ENCODE measurements at places on chromosomes 2 and 18. TPM values are rescaled to one million over a fixed set of nuclear protein-coding genes. Genes with fewer than 3 reads are reported as not detected.
A peak's percentile ranks its signal among the peaks of the same experiment; 100 is the strongest.

Gene PFN4
- 3.2 TPM for polyA plus RNA-seq

Gene PARD3B
- 19.4 TPM for polyA plus RNA-seq

Gene RNF125
- polyA plus RNA-seq: 8.0 TPM

Gene GPC1
- polyA plus RNA-seq: 29.5 TPM

Gene UNC80
- 0.56 TPM for polyA plus RNA-seq

Gene CETN1
- not detected for polyA plus RNA-seq

Gene HOXD4
- polyA plus RNA-seq: 0.52 TPM

Gene MAP3K19
- 3.2 TPM for polyA plus RNA-seq

Gene PPP1R1C
- 5.0 TPM for polyA plus RNA-seq

Gene GPR39
- 3.8 TPM for polyA plus RNA-seq

Gene CPLX4
- not detected for polyA plus RNA-seq

- DNase-seq: peak; percentile 70
These were observed 45.5 kb downstream of the DDX1 start for GRCh38 chr2:15636972-15637785.

GRCh38 chr2:53460347-53460746 lies 307.3 kb upstream of the CHAC2 start:
- DNase-seq: no peak

DNA sequence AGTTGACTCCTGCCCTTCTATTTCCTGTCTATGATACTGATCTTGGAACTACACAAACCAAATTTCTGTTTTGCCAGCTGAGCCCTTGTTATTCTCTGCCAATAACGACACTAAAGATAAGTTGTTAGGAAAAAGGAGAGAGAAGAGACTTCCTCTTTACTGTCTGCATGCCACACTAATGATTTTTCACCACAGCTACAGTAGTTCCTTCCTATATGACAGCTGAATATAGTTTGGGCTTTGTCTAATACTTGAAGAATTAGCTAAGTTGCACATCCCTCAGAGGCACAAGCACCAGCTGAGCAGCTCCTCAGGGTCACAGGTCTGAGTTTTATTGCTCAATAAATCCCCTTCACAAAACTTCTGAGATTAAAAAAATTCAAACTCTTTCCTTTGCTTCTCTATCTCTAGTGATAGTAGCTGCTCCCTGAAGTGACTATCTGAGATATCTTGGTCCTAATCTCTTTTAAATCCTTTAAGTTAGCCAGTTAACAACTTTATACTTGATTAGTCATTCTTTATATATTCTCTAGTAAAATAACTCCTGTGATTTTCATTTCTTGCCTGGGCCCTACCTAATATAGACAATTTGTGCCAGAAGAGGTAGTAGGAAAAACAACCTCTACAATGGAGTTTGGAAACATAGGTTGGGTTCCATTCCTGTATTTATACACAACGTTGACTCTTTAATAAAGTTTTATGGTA lies 253.0 kb upstream of the CNTNAP5 start:
- no peak for DNase-seq

DNA sequence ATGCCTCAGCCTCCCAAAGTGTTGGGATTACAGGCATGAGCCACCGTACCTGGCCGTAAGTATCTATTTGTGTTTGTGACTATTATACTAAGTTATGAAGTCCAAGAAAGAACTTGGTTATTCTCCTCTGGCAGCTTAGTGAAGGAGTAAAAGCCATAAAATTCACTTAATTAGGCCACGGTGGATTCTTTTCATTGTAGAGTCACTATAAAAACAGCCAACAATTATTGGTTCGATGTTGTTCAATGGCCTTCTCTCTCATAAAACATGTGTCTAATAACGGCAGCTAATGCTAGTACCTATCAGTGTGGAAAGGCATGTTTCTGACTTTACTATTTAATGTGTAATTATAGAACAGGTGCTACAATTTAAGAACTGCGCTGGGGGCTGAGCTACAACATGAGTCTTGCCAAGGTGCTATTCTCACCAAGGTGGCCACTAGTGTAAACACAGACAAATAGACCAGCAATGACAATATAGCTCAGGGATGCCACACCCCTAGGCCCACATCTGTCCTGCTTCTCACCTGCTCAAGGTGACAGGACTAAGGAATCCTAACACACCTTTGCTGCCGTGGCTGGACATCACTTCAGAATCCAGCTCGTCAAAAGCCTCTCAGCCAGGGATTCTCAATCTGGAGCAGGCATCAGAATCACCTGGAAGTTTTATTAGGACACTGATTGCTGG lies 17.2 kb downstream of the ATP8B1 start:
- DNase-seq: no peak

DNA sequence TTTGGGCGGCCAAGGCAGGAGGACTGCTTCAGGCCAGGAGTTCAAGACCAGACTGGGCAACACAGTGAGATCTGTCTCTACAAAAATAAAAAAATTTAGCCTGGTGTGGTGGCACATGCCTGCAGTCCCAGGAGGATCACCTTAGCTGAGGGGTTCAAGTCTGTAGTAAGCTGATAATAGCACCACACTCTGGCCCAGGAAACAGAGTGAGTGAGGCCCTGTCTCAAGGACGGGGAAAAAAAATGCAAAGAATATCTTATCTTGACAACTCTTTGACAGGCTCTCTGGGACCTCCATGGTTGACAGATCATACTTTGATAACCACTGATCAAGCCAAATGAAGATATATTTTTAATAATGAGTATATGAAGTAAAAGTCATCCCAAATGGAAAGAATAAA lies 22.7 kb downstream of the USP34 start:
- DNase-seq: no peak

DNA sequence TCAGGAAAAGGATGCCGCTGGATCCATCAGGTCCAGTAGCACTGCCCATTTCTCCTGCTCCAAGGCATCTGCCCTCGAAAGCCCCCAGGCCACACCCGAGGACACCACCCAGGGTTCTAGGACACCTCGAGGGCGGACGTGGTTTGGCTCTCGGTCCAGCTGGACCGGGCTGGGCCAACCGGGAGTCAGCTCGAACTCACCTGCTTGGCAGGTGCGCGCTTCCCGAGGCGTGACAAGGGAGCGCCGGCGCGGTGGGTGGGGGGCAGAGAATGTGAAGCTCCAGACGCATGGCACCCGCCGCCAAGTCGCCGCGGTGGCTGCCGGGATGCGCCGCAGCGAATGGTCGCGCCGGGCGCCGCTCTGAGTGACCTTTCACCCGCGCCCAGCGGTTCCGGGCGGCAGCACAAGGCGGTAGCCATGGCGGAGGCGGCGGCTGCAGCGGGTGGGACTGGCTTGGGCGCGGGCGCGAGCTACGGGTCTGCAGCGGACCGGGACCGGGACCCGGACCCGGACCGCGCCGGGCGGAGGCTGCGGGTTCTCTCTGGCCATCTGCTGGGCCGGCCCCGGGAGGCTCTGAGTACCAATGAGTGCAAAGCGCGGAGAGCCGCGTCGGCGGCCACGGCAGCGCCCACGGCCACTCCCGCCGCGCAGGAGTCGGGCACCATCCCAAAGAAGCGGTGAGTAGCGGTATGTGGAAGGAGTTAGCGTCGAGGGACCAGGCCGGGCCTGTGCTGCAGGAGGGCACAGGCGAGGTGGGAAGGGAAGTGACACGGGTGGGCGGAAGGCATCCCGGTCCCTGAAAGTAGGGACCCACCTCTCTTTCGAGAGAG lies at the start of gene AGPS:
TSS of gene AGPS (plus strand) at position 401 of the 830 bp plus-strand sequence. CDS start at position 418, 17 bp downstream.
- peak; percentile 58 for DNase-seq

- DNase-seq: no peak
These were observed 61.9 kb downstream of the SPRED2 start for GRCh38 chr2:65370387-65371073.

GRCh38 chr18:54945576-54946125 lies 13.6 kb downstream of the CCDC68 start:
- DNase-seq: no peak

- DNase-seq: no peak
These were observed 70.8 kb downstream of the DHRS9 start for GRCh38 chr2:169139993-169140767.

- no peak for DNase-seq
These were observed 61.5 kb downstream of the VRK2 start for GRCh38 chr2:58107803-58108710.

DNA sequence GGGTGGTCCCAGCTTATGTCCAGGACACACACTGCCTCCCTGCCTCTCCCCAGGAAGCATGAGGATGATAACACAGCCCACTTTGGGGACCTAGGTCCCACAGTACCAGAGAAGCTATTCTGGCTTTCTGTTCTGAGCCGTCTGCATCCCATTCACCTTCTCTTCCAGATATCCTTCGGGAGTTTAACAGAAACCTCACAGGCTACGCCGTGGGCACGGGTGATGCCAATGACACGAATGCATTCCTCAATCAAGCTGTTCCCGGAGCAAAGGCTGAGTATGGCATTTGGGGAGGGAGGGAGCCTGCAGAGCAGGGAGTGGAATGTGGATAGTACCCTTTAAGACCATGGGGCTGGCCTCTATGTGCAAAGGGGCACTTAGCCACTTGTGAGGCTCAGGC lies 102.6 kb downstream of the PLB1 start:
- no peak for DNase-seq

DNA sequence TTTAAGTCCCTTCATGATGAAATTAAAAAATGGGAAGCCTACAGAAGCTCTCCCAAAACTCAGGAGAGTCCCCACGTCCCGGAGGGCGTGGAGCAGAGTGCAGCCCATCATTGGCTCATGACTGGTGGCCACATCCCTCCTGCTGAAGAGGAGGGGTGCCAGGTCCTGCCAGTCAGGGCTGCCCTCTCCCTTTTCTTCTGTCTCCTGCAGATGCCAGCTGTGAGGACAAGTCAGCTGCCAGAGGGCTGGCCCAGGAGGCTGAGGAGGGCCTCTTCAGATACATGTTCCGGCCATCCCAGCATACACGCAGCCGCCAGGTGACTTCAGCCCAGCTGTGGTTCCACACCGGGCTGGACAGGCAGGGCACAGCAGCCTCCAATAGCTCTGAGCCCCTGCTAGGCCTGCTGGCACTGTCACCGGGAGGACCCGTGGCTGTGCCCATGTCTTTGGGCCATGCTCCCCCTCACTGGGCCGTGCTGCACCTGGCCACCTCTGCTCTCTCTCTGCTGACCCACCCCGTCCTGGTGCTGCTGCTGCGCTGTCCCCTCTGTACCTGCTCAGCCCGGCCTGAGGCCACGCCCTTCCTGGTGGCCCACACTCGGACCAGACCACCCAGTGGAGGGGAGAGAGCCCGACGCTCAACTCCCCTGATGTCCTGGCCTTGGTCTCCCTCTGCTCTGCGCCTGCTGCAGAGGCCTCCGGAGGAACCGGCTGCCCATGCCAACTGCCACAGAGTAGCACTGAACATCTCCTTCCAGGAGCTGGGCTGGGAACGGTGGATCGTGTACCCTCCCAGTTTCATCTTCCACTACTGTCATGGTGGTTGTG lies 2.6 kb downstream of the INHA start:
- DNase-seq: no peak

GRCh38 chr2:147373800-147374422 lies 470.9 kb upstream of the ACVR2A start:
- DNase-seq: no peak

DNA sequence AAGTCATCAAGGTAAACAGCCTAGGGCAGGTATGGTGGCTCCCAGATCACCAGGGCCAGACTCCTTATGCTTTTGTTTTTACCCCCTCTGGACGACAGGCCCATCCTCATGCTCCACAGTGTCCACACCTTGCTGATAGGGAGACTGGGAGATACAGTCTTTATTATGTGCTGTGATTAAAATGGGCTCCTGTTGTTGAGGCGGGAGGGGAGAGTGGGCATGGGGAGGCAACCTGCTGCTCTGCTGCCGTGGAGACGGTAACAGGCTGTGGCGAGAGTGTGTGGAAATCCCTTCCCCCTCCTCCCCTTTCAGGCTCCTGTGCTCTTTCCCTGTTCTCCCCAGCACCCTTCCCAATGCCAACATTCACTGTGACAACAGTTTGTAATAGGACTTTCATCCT lies 38.2 kb upstream of the PNO1 start:
- no peak for DNase-seq

- DNase-seq: no peak
These were observed 14.1 kb downstream of the SLC9A4 start for GRCh38 chr2:102486941-102487702.

GRCh38 chr2:174874085-174874484 lies 109.8 kb upstream of the CHRNA1 start:
- no peak for DNase-seq

GRCh38 chr2:230907361-230908091 lies 17.5 kb downstream of the GPR55 start:
- no peak for DNase-seq

- DNase-seq: no peak
These were observed 17.4 kb upstream of the B4GALT6 start for GRCh38 chr18:31701744-31702143.

DNA sequence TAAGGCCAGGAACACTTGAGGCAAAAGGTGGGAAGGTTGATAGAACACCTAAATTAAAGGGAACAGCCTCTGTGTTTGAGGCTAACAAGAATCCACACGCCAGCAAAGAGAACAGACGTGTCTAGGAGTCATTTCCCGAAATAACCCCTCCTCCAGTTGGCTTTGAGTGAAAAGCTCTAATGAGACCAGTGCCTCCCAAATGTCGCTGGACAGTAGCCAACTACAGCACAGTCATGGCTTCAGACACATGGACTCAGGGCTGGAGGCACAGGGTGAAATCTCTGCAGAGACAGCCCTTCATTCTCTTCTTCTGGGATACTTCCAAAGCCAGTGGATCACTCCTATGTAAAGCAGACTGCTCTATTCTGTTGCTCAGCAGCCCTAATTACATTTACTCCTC lies 49.6 kb downstream of the SOWAHC start:
- peak; percentile 38 for DNase-seq

DNA sequence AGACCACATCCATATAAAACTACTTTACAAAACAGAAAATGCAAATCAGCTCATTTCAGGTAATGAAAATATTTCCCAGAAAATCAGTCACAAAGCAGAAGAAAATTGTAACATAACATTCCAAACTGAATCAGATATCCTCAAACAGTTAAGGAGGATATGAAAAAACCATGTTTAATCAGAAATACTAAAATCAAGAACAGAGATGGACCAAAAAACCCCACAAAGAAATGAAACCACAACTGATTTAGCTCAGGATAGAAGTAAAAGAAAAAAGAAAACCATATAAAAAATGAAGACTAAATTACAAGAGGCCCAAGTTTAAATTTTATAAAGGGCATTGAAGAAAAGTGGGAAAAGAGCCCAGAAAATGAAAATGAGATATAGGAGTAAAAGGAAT lies 102.9 kb downstream of the RAB3GAP1 start:
- no peak for DNase-seq

DNA sequence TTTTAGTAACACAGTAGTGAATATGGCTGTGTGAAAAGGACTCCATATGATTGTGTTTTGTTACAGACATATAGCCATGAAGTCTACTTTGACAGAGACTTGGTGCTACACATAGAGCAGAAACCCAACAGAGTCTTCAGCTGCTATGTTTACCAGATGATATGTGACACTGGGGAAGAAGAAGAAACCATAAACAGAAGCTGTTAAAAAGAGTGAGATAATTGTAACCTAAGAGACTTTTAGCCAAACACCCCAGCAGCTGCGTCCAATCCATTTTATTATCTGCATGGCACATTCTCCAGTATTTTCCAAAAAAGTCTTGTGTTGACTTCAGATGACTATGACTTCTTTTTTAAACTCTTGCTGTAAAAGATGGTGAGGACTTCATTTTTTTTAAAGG lies 41.4 kb upstream of the CYBRD1 start:
- no peak for DNase-seq

Data from right lung (tissue), 10 donors.